ENCODE measurements at places on chromosomes 11 and 22.

GRCh38 chr22:49760280-49760629 lies 67.4 kb downstream of the BRD1 start:
- no peak for DNase-seq

DNA sequence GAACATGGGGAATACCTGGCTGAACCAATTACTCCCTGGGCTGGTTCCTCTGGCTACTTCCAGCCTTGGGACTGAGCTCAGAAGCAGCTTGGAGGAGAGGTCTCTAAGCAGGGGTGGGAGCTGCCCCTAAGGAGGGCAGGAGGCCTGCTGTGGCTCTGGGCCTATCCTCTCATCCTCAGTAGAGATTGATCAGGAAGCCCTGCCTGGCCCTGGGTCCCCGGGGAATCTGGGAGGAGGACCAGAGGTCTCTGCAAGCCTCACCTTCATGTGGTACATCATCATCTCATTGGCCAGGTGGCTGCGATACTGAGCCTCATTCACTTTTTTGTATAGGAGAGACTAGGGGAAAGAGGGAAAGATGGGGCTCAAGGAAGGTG lies 91.1 kb downstream of the PDE2A start:
- no peak for DNase-seq

DNA sequence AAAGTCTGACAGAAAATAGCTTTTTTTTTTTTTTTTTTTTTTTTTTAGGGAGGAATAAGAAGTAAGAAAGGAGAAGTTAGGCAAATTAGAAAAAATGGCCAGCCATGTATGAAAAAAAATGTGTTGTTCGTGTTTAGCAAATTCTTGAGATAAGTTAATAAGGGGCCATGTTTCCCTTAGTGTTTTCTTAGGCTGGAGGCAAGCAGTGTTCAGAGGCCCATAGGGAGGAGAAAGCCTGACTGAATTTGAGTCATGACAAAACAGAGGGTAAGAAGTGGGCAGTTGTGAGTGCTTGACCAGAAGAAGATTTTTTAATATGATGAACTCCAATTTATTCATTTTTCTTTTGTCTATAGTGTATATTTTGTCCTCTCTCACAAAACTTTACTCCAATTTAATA lies 766.4 kb downstream of the FAM181B start:
- no peak for DNase-seq

GRCh38 chr11:77813256-77813655 lies 7.3 kb downstream of the RSF1 start:
- no peak for DNase-seq

DNA sequence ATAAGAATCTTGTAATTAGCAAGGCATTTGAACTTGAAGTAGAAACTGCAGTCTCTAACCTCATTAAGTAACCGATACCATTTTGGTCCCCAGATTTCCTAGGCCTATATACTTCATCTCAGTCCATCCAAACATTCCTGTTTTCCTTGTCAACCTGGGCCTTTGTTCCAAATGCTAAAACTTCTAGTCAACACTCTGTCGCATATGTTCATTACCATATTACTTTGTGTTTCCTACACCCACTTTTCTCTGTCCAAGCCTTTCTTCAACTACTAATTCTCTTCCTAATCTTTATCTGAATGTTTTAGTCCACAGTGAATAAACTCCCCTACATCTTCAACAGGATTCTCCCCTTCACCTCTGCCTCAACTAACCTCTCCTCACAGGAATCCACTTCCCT lies 31.4 kb downstream of the MTMR2 start:
- DNase-seq, result no peak

DNA sequence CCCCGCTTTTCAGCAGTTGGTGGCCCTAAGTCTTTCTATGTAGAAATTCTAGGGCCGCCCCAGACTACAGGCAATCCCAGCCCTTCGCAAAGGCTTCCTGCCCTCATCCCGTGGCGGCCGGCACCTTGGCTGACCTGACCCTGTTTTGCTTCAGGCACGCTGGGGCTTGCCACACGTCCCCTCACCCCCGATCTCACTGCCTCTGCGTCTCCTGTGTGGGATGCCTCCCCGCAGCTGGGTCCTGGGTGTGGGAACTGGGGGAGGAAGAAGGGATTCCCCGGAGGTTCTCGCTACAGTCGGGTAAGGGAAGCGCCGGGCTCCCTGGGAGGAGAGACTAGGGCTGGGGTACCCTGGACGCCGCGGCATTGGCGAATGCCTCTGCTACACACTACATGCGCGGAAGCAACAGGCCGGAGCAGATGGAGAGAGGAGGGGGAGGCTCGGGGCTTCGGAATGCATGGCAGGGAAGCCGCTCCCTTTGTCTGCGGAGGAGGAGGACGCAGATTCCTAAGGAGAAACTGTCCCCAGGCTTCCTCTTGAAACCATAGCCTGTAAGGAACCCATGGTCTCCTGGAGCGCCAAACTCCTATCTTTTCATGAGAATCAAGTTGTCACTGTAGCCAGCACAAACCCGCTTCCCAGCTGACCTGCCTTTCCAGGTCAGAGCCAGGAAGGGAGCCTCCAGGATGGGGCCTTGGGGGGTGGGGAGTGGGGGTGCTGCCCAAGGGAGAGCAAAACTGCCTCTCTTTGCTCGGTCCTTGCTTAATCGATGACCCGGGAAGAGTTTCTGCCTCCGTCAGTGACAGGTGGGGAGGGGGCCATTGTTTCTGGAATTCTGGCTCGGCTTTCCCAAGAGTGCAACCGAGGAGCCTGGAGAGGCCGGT lies 1.4 kb downstream of the DTX4 start:
- DNase-seq, result peak; percentile 65

DNA sequence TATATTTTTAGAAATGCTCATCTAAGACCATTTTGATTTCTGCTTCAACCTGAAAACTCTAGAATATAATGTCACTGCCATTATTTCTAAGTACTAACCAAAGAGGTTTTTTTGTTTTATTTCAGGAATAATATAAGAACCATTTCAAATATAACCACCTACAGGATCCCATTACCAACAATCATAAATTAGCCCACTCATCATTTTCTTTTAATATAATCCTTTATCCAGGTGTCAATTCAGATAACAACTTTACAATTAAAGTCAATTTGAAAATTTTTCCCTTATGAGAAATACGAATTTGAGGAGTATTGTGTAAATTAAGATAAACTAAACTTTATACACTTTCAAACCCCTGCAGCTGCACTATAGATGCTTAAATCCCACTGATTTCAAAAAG lies 1043.0 kb upstream of the CNTN5 start:
- no peak for DNase-seq

GRCh38 chr11:79541466-79541865 lies 100.6 kb upstream of the TENM4 start:
- DNase-seq, result no peak

GRCh38 chr22:17922925-17923903 lies 101.1 kb downstream of the MICAL3 start:
- DNase-seq, result no peak

DNA sequence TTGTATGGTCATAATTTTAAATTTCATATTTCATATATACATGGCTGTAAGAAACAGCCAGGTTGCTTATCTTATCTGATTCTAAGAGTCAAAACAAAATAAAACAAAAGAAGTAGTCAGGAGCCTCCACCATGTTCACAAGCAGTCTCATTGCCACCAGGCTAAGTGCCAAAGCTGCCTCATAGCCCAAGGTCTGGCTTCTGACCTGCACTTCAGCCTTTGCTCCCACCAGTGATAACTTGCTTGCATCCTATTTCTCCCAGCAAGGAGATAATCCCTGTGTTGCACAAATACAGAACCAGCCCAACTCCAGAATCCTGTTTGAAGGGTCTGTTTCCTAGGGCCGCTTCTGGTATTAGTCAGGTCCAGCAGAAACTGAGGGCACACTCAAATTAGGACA lies 53.9 kb upstream of the TSKU start:
- DNase-seq, result no peak

- no peak for DNase-seq
These were observed 165.6 kb downstream of the SHANK2 start for GRCh38 chr11:71086687-71087258.

- no peak for DNase-seq
These were observed 49.1 kb upstream of the LRRC32 start for GRCh38 chr11:76719686-76720085.

GRCh38 chr11:126969865-126970479 lies 30.6 kb downstream of the KIRREL3 start:
- no peak for DNase-seq

DNA sequence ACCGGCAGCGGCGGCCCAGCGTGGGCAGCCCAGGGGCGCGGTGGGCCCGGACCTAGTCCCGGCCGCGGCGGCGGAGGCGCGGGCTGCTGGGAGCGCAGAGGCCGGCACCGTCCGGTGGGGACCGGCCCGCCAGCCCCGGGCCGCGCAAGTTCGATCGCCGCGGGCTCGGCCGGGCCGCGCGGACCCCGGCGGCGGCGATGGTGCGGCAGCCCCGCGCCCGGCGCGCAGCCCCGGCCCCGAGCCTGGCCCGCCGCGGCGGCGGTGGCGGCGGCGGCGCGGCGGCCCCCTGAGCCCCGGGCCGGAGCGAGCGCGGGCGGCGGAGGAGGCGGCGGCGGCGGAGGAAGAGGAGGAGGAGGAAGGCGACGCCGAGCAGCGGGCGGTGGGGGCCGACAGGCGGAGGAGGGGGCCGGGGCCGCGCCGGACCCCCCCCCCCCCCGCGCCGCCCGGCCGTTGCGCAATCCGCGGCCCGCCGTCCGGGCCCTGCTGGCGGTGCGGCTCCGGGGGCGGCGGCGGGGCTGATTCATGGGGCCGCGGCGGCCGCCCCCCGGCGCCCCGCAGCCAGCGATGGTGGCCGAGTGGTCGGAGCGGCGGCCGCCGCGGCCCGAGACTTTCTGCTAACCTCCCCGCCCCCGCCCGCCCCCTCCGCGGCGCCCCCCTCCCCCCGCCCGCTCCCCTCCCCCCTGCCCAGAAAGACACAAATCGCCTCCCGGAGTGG lies 1251.9 kb downstream of the BRD1 start:
- DNase-seq, result peak; percentile 6

- DNase-seq, result no peak
These were observed 19.5 kb downstream of the GNAZ start for GRCh38 chr22:23089633-23090456.

GRCh38 chr11:65802841-65803240 lies 16.0 kb downstream of the OVOL1 start:
- DNase-seq, result no peak

DNA sequence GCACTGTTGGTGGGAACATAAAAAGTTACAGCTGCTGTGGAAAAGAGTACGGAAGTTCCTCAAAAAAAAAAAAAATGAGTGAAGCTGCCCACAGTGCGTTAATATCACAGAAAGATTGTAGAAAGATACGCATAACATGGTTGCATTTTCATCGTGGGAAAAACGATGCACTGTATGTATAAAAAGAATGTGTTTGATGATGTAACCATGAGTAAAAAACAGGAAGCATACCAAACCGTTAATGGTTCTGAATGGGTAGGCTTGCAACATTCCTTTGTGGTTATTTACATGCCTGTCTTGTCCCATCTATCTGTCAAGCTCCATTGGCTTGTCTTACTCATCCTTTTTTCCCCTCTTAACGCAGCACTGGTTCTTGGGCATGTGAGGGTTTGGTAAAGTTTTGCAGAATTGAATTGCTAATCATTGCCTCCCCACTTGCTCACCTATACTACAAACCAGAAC lies 33.8 kb upstream of the DKK3 start:
- DNase-seq, result no peak

DNA sequence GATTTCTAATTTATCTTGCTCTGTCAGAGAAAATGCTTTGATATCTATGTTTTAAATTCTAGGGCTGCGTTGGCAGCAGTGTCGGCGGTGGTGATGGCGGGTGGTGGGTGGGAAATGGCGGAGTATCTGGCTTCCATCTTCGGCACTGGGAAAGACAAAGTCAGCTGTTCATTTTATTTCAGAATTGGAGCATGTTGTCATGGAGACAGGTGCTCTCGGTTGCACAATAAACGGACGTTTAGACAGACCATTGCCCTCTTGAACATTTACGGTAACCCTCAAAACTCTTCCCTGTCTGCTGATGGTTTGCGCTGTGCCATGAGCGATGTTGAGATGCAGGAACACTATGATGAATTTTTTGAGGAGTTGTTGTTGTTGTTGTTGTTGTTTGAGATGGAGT lies 36.1 kb upstream of the PHOX2A start:
- no peak for DNase-seq

- DNase-seq, result no peak
These were observed 23.5 kb upstream of the SPTY2D1 start for GRCh38 chr11:18657673-18658072.

DNA sequence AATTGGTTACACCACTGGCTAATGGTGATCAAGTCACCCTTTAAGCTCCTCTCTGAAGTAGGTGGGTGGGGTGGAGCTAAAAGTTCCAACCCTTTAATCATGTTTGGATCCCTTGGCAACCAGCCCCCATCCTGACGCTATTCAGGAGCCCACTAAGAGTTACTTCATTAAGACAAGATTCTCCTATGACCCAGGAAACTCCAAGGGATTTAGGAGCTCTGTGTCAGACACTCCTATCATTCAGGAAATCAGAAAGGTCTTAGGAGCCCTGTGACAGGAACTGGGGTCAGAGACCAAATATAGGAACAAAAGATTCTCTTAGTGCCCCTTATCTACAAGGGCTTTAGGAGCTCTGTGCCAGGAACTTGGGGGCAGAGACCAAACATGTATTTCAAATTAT lies 141.3 kb downstream of the ATG16L2 start:
- no peak for DNase-seq

DNA sequence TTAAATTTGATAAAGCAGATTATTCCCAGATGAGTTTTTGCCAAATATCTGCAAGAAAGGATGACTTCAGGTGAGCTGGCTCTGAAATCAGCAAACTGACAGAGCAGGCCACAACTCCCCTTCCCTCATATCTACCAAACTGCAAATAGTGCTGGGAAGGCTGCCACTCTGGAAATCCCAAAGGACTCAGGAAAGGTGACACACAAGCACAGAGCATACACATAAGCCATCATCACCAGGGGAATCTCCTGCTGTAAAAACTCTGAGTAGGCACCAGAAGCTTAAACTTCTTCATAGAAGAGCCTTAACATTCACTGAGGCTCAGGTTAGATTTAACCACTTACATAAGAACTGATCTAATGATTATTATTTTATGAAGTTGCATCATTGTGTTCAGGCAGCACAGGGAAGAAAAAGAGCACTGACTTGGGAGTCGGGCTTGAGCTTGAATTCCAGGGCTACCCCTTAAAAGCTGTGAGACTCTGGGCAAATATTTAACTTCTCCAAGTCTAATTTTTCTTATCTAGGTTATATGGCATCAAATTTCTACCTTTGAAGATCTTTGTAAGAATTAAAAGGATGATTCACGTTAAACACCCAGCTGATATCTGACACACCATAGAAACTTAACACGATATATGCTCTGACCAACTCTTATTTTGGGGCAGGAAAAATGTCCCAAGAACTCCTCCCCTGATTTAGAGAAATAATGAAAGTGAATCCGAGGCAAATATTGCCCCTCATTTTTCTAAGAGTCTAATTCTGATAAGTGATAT lies 15.0 kb downstream of the SYTL2 start:
- no peak for DNase-seq

GRCh38 chr22:49914256-49914655 lies 4.0 kb downstream of the ALG12 start:
- no peak for DNase-seq

DNA sequence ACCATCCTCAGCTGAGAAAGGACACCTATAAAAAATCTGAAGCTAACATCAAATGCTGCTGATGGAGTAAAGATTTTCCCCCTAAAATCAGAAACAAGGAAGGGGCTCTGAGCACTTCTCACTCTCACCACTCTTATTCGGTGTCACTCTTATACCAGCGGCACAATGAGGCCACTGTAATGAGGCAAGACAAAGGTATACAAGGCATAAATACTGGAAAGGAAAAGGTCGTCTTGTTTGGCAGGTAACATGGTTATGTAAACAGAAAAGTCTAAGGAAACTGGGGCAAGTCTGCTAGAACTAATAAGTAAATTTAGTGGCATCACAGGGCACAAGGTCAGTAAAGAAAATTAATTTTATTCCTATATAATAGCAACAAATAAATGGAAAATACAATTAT lies 8.1 kb upstream of the MOB2 start:
- DNase-seq, result no peak

GRCh38 chr11:102546427-102546826 lies 15.9 kb upstream of the MMP7 start:
- DNase-seq, result no peak
